Trophoblast cell (in vitro differentiated cells and primary cell): ENCODE measurements at places on chromosomes 3 and 15.

DNA sequence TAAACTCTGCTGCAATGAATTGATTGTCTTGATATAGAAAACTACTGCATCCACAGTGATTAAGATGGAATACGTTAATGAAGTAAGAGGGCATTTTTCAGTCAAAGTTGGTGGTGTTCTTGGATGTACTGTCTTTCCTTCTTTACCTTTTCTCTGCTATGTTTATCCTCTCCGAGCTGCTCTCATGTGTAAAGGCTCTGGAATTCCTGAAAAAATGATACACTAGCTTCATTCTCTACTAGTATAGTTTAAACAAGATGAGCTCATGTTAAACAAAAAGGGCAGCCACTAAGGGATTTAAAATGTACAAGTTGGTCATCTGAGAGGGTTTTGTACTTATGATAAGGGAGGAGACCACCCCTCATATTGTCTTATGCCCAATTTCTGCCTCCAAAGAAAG, 504.6 kb upstream of the NECTIN3 start:
- DNase-seq, result no peak

- DNase-seq, result no peak
Observed at GRCh38 chr3:38110314-38111050, 26.4 kb downstream of the ACAA1 start.

- DNase-seq, result no peak
Observed at GRCh38 chr15:50186090-50186489, 4.1 kb downstream of the SLC27A2 start.

DNA sequence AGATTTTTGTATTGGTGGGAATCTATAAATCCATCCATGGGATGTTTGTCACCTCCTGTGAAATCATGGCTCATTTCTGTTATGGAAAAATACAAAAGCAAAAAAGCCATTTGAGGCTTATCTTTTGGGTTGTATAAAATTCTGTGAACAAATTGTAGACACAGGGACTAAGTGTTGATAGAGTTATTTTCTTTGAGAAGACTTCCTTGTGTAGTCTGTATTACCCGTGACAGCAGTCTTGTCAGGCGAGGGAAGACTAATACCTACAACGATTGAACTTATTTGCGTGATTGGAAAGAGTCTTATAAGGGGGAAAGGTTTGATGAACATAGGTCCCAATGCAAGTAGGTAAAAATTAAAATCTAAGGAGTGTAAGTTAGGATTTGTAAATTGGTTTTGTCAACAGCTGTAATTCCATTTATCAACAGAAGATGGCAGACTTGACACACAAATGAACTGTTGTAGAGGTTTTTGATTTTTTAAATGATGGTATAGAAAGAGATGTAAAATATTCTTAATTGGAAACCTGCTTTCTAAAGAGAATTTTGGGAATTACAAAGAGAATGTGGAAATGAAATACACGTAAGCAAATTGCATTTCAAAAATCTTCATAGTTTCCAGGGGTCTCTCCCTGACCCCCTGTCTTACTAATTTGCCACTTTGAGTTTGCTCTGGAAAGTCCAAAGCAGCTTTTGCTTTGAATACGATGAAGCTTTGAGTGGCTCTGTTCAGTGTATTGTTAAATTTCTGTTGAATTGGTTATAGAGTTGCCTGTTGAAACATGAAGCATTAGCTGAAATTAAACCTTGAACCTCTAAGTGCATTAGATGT, 33.2 kb downstream of the SLC25A26 start:
- DNase-seq, result no peak

DNA sequence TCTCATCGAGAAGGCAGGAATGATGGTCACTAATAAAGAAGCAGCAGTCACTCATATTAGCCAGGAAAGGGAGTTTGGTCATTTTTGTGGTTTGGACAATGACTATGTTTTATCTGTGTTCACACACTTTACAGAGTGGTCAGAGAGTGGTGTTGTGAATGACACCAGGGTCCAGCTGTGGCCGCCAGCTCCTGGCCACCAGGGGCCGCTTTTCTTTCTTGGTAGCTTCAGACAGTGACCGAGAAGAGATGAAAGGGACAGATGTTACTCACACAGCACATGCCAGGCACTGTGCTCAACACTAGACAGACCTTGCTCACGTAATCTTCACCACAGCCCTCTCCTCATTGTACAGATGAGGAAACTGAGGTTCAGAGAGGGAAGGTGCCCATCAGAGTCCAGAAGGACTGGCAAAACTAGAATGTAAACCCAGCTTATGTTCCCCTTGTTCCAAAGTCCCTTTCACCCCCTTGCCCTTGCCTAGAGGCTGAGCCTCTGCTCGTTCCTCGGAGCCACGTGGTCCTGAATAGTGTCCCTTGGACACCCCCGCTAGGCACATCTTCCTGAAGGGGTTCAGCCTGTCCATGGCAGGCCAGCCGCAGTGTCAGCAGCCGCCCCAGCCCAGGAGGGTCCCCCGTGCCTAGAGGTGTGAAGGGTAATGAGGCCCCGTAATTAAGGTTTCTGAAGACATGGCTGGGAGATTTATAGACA, 55.6 kb downstream of the CYP11A1 start:
- peak; percentile 70 for DNase-seq

- DNase-seq, result peak; percentile 99
Observed at GRCh38 chr3:11600501-11601282, 43.0 kb downstream of the VGLL4 start.

DNA sequence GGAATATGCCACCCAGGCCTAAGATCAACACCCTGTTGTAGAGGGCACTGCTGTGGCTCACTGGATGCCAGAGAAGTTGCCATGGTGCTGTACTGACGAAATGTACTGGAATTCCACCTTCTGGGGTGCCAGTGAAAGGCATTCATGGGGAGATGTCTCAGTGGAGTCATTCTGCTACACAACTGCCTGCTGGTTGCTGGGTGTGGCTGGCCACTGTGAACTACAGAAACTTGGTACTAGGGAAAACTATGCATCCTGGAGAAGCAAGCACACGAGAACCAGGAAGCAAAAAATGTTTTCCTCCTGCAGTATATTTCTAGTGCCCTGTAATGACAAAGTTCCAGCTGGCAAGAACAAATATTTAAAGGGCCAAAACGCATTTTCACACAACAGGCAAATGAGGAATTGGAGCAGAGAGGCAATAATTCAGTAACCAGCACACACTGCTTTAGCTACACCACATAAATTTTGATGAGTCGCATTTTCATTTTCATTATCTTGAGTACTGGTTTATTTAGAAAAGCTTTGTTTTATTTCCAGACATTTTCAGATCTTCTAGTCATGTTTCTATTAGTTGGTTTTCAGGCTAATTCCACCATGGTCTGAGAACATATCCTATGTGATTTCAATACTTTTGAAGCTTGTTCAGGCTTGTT, 18.3 kb upstream of the RFX7 start:
- DNase-seq, result no peak

GRCh38 chr3:173796405-173796804, 398.9 kb downstream of the NLGN1 start:
- DNase-seq, result no peak

DNA sequence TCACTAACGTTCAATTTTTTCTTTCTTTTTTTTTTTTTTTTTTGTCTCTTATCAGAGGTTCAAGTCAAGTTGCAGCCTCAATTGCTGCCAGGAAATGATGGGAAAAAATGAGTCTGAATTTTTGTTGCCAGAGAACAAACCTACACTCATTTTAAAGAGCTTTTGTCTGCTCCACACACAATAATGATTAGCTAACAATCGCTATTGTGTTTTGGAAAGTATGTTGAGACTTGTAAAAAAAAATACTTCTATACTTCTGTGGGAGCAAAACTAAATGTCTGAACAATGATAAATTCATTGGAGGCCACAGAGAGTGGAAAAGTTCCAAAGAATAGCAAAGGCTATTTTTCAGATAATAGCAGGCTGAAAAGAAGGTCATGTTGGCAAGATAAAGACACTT, 176.3 kb upstream of the LMCD1 start:
- DNase-seq, result no peak

- DNase-seq, result no peak
Observed at GRCh38 chr15:82056958-82057823, 11.4 kb upstream of the MEX3B start.

DNA sequence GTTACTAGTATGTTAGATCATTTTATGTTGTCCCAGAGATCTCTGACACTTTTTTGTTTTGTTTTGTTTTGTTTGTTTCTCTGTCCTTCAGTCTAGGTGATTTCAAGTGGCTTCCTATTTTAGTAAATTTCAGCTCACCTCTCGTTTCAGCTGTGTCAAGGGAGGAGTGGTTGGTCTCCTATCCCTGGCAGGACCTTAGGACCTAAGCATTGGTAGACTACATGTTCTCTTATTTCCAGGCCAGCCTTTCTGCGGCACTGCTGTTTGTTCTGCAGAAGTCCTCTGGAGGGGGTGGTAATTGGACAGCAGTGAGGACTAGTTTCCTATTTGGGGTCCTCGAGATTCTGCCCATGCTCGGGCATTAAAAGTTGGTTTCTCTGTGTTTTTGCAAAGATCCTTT, 31.8 kb downstream of the MGA start:
- no peak for DNase-seq

DNA sequence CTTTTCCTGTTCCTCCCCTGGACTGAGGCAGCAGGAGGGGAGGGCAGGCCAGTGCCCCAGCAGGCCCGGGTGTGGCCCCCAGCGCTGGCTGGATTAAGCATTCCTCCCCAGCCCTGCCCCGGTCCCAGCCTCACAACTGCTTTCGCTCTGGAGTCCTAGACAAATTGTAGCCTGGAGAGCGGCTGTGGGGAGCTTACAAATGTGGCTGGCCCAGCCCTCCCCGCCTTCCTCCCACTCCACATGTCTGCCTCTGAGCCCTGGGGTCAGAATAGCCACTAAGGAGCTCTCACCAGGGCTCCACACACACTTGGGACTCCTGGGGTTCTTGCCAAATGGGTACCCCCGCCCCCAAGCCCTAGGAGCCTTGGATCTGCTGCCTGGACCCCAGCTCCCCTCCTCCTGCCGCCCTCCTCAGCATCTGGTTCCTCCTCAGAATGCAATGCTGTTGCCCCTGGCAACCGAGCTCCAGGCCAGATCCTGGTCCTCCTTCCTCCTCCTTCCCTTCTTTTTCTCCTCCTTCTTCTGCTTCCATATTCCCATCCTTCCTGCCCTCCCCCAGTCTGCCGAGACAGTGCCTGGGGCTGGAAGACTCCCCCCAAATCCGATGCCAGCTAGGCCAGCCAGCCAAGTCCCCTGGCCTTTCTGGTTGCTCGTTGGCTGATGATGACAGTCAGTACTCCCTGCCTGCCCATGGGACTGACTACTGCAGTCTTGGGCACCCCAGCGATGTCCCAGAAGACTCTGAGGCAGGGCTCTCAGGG, 91.1 kb downstream of the LINGO1 start:
- DNase-seq, result no peak

DNA sequence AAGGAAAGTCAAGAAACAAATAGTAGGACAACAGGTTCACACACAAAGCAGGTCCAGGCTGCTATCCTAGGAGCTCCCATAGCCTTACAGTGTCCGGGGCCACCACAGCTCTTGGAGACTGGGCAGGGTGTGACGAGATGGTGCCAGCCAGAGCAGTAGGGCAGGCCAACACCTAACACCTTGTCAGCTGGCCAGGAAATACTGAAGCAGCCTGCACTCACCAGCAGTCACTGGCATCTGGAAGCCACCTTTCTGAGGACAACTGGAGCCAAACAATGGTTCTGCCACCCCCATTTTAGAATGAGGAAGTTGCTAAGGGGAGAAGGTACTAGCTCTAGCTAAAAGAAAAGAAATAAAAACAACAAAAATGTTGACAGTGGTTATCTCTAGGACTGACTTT, 47.2 kb downstream of the CCDC12 start:
- DNase-seq, result no peak

- peak; percentile 3 for DNase-seq
Observed at GRCh38 chr15:73344056-73344455, 24.7 kb downstream of the HCN4 start.

- peak; percentile 69 for DNase-seq
Observed at GRCh38 chr15:74191798-74192197, 10.8 kb downstream of the STRA6 start.

DNA sequence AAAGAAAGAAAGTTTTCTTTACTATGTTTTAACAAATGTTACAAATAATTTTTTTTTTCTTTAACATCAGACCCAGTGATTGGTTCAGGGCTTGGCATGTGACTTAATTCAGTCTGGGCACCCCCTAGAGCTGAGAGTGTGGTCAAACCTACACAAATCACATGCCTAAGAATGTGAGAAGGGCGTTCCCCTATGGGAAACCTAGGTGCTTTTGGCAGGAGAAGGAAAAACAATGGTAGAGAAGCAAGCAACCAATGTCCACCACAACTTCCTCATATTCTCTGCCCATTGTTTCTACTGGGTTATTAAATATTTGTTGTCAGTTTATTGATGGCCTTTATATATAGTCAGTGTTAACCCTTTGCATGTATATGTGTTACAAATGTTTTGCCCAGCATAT, 21.4 kb upstream of the PIAS1 start:
- no peak for DNase-seq

- no peak for DNase-seq
Observed at GRCh38 chr3:150253622-150254021, 154.5 kb upstream of the TSC22D2 start.

- no peak for DNase-seq
Observed at GRCh38 chr3:74041068-74041675, 416.4 kb upstream of the PDZRN3 start.

- DNase-seq, result no peak
Observed at GRCh38 chr3:10468613-10469354, 36.6 kb downstream of the ATP2B2 start.

- no peak for DNase-seq
Observed at GRCh38 chr3:54957711-54958110, 29.9 kb upstream of the LRTM1 start.

DNA sequence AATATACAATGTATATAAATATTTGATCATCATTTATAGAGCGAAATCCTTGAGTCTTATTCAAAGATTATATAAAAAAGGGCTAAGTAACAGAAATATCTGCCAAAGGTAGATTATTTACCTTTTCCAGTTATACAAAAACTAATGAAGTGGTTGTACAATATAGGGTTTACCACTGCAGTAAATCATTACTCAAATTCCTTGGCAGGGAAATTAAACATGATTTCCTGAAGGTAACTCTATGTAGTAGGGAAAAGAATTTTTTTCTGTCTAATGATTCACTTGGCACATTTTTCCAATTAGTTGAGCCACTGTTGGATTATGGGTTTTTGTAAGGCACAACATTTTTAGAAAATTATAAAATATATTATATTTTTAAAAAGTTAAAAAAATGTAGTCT, 129.6 kb downstream of the NR2F2 start:
- no peak for DNase-seq

GRCh38 chr3:20066850-20067617, 26.8 kb downstream of the KAT2B start:
- no peak for DNase-seq

DNA sequence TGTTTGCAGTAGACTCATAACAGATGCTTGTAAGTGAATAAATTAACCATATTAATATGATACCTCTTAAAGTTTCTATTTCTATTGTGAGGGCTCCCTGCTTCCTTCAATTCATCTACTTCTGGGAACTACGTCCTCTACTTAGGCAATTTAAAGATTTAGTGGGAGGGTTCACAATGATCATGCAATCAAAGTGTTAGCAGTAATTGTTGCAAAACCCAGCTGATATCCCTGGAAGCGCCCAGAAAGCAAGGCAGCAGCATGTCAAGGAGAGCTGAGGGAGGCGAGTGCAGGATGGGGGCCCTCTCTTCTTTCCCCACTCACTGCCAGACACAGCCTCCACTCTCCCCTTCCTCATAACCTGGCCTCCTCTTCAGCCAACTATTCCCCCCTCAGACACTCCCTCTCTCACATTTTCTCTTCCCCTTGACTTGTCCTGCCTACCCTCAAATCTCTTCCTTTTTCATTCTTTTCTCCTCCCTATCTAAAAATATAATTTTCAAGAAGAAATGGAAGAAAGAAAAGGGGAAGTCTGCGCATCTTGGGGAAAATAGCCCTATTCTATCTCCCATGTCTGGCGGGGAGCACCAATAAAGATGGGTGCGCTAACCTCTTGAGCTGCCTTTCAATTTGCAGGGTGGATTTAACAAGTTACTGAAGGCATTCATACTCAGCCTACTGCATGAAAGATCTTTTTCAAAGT, 6.6 kb downstream of the TMEM212 start:
- DNase-seq, result no peak
